Caki2 (cell line): ENCODE measurements at places on chromosomes 7 and 10. TPM values are rescaled to one million over a fixed set of nuclear protein-coding genes. Genes with fewer than 3 reads are reported as not detected.

Gene GIMAP7
- total RNA-seq = not detected in 2 replicates

Gene IGFBP3
- 354 and 370 TPM in 2 replicates for total RNA-seq

Gene SNX10
- total RNA-seq = 17.9 and 24.4 TPM in 2 replicates

Gene FAM25C
- not detected in 2 replicates for total RNA-seq

Gene METTL27
- 60.4 and 71.8 TPM in 2 replicates for total RNA-seq

Gene LLCFC1
- total RNA-seq = not detected in 2 replicates

Gene CRPPA
- total RNA-seq = 1.2 and 2.0 TPM in 2 replicates

Gene CFAP46
- not detected in 2 replicates for total RNA-seq

Gene HTR7
- total RNA-seq = 0.03 TPM in 1 of 2 replicates, not detected in the other

Gene GLRX3
- 298 and 332 TPM in 2 replicates for total RNA-seq

Gene IGF2BP3
- total RNA-seq = 68.3 and 72.6 TPM in 2 replicates

Gene ARHGEF35
- 3.1 and 4.8 TPM in 2 replicates for total RNA-seq

Gene ACHE
- not detected in 2 replicates for total RNA-seq

Gene OR2A7
- total RNA-seq = 0.47 TPM in 1 of 2 replicates, not detected in the other

Gene SPDYE16
- 2.2 TPM in 1 of 2 replicates, not detected in the other for total RNA-seq

Gene SORBS1
- total RNA-seq = 2.7 and 3.4 TPM in 2 replicates

Gene ACADSB
- 4.3 and 4.7 TPM in 2 replicates for total RNA-seq

Gene FAM25G
- not detected in 2 replicates for total RNA-seq

Gene PKD1L1
- total RNA-seq = not detected in 2 replicates

Gene NUTM2A
- total RNA-seq = 1.7 TPM in 1 of 2 replicates, not detected in the other

Gene TRIM56
- 4.1 and 6.8 TPM in 2 replicates for total RNA-seq

Gene TUBAL3
- total RNA-seq = not detected in 2 replicates

Gene RPEL1
- not detected in 2 replicates for total RNA-seq

Gene MRPS17
- total RNA-seq = 21.8 and 27.3 TPM in 2 replicates

Gene HYAL4
- total RNA-seq = not detected in 2 replicates

Gene KEL
- total RNA-seq = not detected in 2 replicates

Gene ADAM22
- 0.37 and 0.61 TPM in 2 replicates for total RNA-seq

Gene CAMK2B
- 0.14 and 0.23 TPM in 2 replicates for total RNA-seq

Gene DPP6
- total RNA-seq = not detected in 2 replicates

Gene FGFR2
- total RNA-seq = 7.4 and 13.5 TPM in 2 replicates

Gene ZNF804B
- not detected in 2 replicates for total RNA-seq

Gene DYDC1
- not detected in 2 replicates for total RNA-seq

Gene BMPER
- total RNA-seq = not detected in 2 replicates

Gene MLLT10
- 18.9 and 30.5 TPM in 2 replicates for total RNA-seq

Gene BTBD16
- 0.14 and 0.88 TPM in 2 replicates for total RNA-seq

Gene GHRHR
- total RNA-seq = not detected in 2 replicates

Gene MRLN
- not detected in 2 replicates for total RNA-seq

Gene CLDN3
- total RNA-seq = 43.4 and 69.4 TPM in 2 replicates

Gene CUZD1
- 2.5 TPM in 1 of 2 replicates, not detected in the other for total RNA-seq

Gene CNTNAP2
- total RNA-seq = not detected in 2 replicates

Gene OIT3
- total RNA-seq = not detected in 2 replicates

Gene SUGCT
- 6.8 and 9.7 TPM in 2 replicates for total RNA-seq

Gene FZD1
- total RNA-seq = 5.2 and 5.6 TPM in 2 replicates

Gene DNAJB6
- 81.2 and 101 TPM in 2 replicates for total RNA-seq

Gene NXPH1
- 0.14 TPM in 1 of 2 replicates, not detected in the other for total RNA-seq

Gene R3HCC1L
- 5.1 and 7.5 TPM in 2 replicates for total RNA-seq

Gene SLC16A9
- 4.9 and 8.9 TPM in 2 replicates for total RNA-seq

Gene TMEM270
- 1.7 TPM in 1 of 2 replicates, not detected in the other for total RNA-seq

Gene JCAD
- total RNA-seq = 20.9 and 23.5 TPM in 2 replicates

Gene SPDYE8
- total RNA-seq = not detected in 2 replicates

Gene LSM8
- 38.0 and 321 TPM in 2 replicates for total RNA-seq

Gene NPFFR1
- total RNA-seq = not detected in 2 replicates

Gene ZCWPW1
- 1.8 and 5.9 TPM in 2 replicates for total RNA-seq

Gene EN2
- total RNA-seq = 1.3 and 6.7 TPM in 2 replicates

Gene OR6B1
- not detected in 2 replicates for total RNA-seq

Gene RAB11FIP2
- total RNA-seq = 2.2 and 7.4 TPM in 2 replicates
